ENCODE measurements at places on chromosomes 6 and 20. TPM values are rescaled to one million over a fixed set of nuclear protein-coding genes. Genes with fewer than 3 reads are reported as not detected.

DNA sequence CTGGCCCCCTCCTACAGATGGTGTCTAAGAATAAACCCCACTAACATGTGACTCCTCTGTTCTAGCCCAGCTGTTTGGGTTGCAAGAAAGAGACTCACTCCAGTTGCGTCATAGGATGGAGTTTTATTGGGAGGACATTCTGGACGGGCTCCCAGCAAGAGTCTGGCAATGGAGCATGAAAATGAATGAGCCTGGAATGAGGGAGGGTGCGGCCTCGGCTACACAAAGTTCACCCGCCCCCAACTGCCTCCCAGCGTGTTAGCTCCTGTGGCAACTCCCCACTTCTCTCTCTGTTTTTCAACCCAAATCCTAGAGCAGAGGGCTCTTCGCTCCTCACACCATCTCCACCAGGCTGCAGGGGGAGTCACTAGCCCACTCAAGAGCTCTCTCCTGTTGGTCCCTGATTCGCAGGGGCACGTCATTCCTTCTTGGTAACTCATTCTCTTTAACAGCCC is 5.1 kb upstream of the ADAM33 start:
- DNase-seq: peak; percentile 86

DNA sequence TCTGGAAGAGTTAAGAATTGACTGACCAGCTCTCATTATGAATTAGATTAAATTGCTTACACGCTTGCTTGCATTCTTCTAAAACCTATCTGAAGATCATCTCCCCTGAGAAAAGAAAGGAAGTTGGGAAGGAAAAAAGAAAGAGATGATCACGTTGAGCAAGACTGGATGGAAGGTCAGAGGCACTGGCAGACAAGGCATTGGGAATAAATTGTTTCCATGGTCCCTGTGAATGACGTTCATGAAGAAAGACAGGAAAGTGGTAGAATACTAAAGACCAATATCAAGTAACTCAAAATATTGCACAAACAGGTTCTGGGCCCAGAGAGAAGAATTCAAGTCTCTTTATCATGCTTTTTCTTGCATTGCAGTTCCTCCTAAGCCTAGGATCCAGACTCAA is 1045.4 kb upstream of the MAP3K7 start:
- DNase-seq: no peak

DNA sequence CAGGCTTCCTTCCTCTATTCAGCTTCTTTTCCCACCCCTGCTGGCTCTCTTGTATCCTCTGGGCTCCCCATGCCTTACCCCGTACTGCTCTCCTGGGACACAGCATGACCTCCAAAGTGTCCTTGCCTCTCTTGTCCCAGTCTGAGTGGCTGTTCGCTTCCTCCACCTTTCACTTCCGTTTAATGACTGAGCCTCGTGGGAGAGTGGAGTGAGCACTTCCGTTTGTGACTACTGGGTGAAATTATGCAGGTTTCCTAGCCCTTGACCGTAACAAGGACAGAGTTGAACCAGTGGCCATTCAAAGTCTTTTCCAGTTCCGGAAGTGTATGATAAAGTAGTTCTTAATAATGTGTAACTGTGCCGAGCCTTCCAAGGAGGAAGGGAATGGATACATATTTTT is 109.2 kb downstream of the ARID1B start:
- DNase-seq: no peak

GRCh38 chr20:18856873-18857272 is 43.3 kb downstream of the SCP2D1 start:
- DNase-seq: no peak

- no peak for DNase-seq
These were observed 78.5 kb upstream of the HDAC2 start for GRCh38 chr6:114049367-114049966.

GRCh38 chr20:50333812-50334211 is 143.2 kb downstream of the CEBPB start:
- no peak for DNase-seq

GRCh38 chr6:81795890-81796289 is 43.4 kb upstream of the TENT5A start:
- DNase-seq: no peak

GRCh38 chr20:35726842-35727711 is 15.0 kb downstream of the RBM39 start:
- DNase-seq: no peak

DNA sequence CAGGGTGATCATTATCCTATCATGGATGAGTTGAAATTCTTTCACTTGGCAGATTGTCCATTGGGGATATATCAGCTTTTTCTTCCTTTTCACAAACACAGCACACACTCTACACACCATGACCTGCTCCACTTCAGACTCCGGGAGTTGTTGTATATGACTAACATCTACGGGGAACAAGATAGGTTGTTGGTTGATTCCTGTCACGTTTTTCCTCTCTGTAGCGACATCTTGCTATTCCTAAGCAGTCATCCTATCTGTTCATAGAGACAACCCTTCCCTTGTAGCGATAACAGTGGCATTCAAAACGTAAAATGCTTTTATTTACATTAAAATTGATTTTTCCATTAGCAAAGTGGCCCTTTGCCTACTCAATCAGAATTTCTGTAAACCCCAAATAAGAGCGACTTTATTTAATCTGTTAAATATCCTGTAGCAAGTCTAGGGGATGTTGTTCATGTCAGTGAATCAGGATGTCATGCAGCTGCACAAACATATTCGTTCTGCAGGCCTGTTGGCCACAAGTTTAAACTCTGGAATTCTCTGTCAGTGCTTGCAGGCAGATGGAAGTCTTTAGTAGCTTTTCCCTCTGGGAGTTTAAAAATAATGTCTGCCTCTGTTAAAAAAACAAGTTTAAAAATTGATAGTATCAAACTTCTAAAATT is 23.1 kb downstream of the PHACTR2 start:
- no peak for DNase-seq

DNA sequence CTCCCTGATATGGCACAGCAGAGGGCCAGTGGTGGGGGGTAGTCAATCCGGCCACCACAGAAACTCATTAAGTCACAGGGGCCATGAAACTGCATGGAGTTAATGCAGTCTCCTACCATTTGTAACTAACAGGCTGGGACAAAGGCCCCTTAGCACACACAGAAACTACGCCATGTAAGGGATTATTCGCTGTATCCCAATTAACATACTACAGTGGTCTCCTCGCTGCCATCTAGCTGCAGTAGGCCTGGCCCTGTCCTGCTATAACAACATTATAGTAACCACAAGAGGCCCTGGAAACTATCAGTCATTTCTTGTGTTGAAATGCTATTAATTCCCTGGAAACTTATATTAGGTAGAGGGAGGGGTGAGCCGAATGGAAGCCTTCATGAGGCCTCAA is 72.3 kb upstream of the CCN2 start:
- no peak for DNase-seq

DNA sequence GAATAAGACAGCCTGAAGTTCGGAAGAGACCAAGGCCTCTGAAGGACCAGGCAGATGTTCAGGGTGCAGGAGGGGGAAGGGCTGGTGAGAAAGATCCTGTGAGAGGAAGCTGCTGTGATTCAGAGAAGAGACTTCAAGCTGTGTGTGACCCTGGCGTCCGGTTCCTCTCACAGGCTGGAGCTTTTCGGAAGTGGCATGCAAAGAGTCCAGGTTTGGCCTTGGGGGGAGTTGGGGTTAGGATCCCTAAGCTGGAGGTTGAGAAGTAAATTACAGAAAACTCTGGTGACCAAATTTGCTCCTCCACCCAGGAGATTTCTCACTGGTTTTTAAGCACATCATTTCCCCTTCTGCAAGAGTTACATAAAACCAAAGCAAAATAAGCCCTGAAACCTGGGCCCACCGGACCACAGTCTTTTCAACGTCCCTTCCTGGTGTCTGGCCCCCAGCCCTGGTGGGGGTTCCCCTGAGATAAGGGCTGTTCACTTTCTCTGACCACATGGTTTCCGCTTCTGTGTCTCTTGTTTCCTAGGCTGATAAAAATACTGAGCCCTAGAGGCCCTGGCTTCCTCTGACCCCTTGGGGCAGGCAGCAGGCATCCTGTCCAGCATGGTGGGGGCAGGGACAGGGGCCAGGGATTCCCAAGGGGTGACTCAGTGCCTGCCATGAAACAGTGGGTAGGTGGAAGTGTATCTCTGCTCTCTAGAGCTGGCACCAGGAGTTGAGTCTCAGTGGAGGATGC is 12.0 kb upstream of the LTA start:
- no peak for DNase-seq

DNA sequence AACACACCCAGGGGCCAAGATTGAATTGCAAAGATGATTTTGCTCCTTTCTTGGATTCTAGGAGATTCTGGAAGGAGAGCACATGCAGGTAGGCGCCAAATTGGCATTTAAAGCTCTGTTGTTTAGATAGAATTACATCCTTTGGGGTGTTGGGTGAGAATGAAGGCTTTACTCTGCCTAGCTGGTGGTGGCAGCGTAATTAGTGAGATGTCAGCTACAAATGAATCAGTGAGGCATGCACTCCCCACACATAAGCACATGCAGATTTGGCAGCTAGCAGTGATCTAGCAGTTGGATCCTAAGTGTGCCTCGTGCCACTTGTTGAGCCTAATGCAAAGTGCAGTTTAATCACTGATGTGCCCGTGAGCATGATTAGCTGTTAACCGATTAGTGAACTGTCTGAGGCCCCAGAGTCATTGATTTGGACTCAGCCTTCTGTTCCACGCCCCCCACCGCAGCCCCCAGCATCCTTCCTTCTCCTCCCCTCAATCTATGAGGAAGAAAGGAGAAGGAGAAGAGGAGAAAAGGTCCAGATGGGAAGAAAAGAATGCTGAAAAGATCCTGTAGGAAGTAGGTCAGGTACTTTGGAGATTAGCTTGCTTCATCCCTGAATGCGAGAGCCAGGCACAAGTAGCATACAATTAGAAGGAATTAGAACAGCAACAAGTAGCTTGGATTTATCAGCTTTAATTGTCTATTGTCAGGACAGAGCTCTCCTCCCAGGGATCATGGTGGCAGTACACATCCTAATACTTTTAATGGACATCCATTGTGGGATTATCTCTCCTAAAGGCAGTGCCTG is 6.0 kb upstream of the PRDM1 start:
- no peak for DNase-seq

DNA sequence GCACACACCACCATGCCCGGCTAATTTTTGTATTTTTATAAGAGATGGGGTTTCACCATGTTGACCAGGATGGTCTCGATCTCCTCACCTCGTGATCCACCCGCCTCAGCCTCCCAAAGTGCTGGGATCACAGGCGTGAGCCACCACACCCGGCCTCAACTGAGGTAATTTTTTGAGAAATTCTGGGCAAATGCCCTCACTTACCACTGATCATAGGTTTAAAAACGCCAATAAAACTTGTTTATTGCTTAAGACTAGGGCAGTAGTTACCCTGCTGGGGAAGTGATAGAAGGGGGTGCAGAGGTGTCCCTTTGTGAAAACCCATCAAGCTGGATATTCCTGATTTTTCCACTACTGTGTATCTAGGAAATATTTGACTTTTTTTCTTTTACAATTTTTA is 196.3 kb downstream of the BCAS1 start:
- DNase-seq: no peak

DNA sequence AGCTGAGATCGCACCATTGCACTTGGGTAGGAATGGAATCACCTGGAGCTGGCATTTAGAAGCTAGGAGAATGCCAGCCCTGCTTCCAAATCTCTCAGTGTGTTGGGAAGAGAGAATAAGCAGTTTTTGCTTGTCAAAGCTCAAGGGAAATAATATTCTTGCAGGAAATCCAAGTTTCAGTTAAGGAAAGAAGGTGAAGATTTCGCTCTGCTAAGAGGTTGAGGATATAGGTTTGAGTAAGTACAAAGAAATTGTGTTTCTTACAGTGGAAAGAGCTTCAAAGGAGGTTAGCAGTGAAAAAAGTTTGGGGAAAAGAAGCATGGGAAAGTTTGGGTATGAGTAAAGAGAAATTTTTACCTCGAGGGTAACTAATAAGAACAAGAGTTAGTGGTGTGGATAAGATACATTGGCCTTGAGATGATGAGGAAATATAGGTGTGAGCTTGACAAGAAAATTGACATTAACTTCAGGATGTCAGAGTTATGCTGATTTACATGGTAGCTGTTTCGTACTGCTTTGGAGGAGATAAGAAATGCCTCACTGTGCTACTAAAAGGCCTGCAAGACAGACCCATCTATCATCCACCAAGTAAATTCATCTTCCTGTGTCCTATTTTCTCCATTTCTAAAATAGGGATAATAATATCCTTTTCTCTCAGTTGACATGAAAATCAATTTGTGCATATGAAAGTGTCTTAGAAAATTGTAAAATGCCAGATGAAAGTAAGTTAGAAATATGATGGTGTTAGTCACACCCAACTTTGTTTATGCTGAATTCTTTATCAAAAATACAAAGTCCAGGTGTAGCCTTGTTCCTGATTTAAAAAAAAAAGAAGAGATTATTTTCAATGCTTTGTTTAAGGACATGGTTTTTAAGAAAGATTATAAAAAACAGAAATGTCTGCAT is 12.8 kb upstream of the HINT3 start:
- no peak for DNase-seq

GRCh38 chr6:165308926-165309731 is at the start of gene C6orf118:
Gene C6orf118 (minus strand): TSS chr6:165309605. CDS start chr6:165309586, 19 bp downstream.
- peak; percentile 48 for DNase-seq

DNA sequence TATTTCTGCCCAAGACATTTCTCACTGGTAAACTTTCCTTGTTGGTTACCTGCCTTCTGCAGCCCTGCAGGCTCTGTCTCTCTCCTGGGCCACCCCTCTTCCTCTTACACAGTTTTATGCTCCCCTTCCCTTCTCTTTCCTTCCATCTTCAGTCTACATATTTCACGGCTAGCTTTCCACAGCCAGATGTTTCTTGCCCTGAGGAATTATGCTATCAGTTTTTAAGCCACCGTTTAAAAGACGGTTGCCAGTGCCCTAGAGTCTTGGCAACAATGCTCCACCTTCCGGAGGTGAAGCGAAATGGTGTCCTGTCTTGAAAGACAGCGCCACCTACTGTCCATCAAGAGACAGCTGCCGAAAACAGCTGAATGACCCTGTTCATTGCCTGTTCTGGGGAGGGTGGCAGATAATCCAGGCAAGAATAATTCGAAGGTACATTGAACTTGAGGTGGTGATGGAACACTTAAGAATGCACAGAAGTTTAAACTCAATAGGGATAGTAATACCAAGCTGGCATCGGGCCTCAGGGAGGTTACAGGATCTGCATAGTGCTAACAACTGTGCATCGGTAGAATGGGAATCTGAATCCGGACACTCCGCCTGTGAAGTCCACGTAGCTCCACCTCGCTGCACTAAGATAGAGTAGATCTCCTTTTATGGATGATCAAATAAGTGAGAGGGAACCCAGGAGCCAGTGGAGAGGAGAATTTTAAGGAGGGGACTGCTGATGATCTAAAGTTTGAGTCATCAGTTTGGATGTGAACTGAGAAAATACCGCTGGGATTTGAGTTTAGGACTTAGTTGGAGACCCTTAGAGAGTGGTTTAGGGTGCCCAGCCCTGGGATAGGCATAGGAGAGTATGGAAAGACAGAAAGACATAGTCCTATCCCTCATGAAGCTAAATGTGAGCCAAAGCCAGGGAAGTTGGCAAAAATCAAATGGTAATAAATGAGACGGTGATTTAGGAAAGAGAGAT is 4.8 kb upstream of the TRIM40 start:
- DNase-seq: peak; percentile 77

Gene MICB
- 2.9 TPM for total RNA-seq

Gene GSTA2
- total RNA-seq: not detected

Gene TRIM31
- total RNA-seq: 0.78 TPM

Gene CAGE1
- not detected for total RNA-seq

Gene ANKRD66
- not detected for total RNA-seq

Gene IL20RA
- 39.5 TPM for total RNA-seq

Gene PSMB9
- 20.1 TPM for total RNA-seq
